Ureter (tissue), 1 donor: ENCODE measurements at places on chromosomes 1 and 21. TPM values are rescaled to one million over a fixed set of nuclear protein-coding genes. Genes with fewer than 3 reads are reported as not detected.

GRCh38 chr1:200925831-200926230 lies 31.1 kb downstream of the INAVA start:
- no peak for DNase-seq

- no peak for DNase-seq
Observed at GRCh38 chr1:231613419-231614349, 12.9 kb upstream of the DISC1 start.

Gene STUM
- total RNA-seq = 2.8 TPM

DNA sequence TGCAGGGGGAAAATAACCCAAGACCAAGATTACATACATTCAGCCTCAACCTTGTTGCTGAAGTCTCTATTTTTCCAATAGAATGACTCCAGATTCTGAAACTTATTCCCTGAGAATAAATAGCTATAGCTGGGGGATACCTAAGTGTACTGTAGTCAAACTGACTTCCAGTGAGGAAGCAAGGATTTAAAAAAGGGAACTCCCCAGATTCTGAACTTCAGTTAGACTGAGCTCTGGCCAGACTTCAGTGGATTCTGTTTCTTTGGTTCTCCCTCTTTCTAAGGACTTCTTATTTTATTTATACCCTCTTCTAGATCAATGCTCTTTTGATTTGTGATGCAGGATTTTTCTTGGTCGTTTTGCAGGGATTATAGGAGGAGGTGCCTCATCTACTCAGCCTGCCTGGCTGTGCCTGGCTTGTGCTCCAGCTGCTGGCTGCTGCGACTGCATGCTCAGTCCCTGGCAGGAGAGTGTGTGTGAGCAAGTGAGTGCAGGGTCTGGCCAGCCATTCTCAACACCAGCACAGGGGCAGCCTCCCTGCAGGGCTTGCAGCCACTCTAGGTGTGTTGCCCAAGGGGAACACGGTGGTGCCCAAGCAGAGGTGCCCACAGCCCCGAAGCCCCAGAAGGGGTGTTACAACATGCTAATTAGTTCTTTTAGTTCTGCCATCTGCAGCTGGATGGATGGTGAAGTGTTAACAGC lies 43.0 kb downstream of the SPATA17 start:
- no peak for DNase-seq

DNA sequence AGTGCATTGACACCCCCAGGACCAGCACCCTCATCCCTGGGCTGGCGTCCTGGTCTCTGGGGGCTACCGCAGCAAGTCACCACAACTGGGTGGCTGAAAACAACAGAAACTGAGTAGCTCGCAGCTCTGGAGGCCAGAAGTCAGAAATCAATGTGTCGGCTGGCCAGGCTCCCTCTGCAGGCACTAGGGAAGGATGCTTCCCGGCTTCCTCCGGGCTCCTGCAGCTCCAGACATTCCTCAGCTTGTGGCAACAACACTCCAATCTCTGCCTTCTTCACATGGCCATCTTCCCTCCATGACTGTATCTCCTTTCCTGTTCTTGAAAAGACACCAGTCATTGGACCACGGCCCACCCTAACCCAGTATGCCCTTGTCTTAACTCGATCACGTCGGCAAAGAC lies 224.2 kb downstream of the NPHP4 start:
- no peak for DNase-seq
